Nucleus accumbens (tissue), 56 donors: ENCODE measurements at places on chromosomes 7 and 10.

- no peak for DNase-seq
These were observed 6.6 kb upstream of the RHBDD2 start for GRCh38 chr7:75872073-75872782.

GRCh38 chr10:80413271-80413996 lies 5.1 kb downstream of the PRXL2A start:
- no peak for DNase-seq

DNA sequence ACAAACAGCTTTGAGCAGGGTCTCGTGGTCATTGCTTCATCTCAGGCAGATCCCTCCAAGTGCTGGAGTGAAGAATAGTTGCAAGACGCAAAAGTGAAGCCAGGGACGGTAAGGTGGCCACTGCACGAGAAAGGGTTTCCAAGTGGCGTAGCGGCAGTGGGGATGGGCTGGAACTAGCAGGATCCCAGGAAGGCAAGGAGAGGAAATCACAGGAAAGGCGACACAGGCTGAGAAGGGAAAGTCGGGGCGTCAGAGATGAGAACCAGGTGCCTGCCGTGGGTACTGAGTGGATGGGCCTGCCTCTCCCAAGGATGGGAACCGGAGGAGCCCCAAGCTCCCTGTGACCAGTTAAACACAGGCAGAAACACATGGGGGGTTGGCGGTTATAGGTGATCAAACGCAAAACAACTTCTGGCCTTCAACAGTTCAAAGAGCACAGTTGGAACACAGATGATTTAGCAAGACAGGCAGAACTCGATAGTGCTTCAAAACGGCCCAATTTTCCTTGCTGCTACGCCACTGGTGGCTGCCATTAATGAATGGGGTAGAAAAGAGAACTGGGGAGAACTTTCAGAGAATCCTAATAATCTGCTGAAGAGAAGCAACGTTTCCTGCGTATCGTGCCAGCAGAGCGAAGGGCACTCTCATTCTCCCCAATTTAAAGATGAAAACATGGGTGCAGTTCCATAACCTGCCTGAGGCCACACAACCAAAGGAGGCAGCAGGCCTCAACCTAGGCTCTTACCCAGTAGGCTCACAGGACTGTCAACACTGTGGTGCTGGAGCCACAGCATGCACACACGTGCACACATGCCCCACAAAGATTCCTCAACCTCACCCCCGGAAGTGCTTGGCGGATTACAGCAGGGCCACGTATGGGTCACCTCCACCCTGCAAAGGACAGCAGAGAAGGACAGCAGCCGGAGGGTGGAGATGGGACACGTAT lies 61.9 kb downstream of the MAD1L1 start:
- no peak for DNase-seq

- no peak for DNase-seq
These were observed 444.6 kb downstream of the NRG3 start for GRCh38 chr10:82319562-82319961.

DNA sequence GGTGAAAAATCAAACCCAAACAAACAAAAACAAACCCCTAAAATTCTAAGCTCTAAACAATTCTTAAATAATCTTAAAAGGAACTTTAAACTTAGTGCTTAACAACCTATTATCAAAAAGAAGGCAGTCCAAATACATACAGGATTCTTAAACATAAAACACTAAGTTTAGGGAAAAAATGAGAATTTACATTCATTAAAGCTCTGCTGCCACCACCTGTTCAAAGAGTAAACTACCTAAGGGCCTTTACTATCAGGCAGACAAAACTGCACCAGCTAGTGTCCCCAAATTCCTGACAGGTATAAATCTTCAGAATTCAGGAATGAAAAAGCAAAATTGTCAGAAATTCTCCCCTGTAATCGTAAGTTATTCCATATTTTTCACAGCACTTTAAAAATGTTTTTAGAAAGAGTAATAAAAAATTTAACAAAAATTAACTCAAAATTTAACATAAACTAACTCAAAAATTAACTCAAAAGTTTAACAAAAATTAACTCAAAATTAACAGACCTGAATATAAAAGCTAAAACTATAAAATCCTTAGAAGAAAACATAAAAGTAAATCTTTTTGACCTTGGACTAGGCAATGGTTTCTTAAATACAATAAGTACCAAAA lies 55.1 kb downstream of the PDZD8 start:
- no peak for DNase-seq
